ENCODE measurements at places on chromosomes 3 and 15. TPM values are rescaled to one million over a fixed set of nuclear protein-coding genes. Genes with fewer than 3 reads are reported as not detected.

SPATA12 gene
- total RNA-seq, result not detected

LRRC3B gene
- total RNA-seq, result 24.8 TPM

CCNDBP1 gene
- 90.0 TPM for total RNA-seq

DNA sequence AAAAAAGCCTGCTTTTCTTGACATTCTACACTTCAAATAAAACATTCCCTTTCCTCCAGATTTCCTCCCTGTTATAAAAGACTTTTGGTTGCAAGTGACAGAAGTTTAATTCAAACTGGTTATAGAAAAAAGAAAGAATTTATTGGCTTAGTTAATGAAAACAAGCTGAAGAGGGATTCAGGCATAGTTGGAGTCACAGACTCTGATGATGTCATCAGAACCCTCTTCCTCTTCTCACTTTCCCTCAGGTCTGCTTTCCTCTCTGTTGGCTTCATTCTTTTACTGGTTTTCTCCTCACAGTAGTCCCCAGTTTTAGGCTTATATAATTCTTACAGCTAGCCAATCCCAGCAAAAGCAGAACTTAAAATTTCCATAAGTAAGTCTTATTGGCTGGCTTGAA lies 32.0 kb upstream of the MBNL1 start:
- H3K4me1 ChIP-seq, result no peaks in the 10 kb centered on the region
- no peaks in the 10 kb centered on the region for H3K36me3 ChIP-seq
- H3K27me3 ChIP-seq, result no peaks in the 10 kb centered on the region
- no peak for DNase-seq
- no peak overlapping the region for H3K4me3 ChIP-seq

- no peak overlapping the region for H3K4me3 ChIP-seq
- H3K27me3 ChIP-seq, result no peaks in the 10 kb centered on the region
- no peak for DNase-seq
- no peak overlapping the region for H3K27ac ChIP-seq
- H3K4me1 ChIP-seq, result no peaks in the 10 kb centered on the region
These were observed 93.7 kb upstream of the GK5 start for GRCh38 chr3:142319094-142319493.
